ENCODE measurements at places on chromosomes 13 and 19. TPM values are rescaled to one million over a fixed set of nuclear protein-coding genes. Genes with fewer than 3 reads are reported as not detected.

Gene ZNF649
- 13.5 TPM for total RNA-seq

Gene KLK12
- 4.2 TPM for total RNA-seq

Gene BST2
- total RNA-seq, result 88.4 TPM

Gene LRRC4B
- total RNA-seq, result 17.9 TPM

Gene RCBTB1
- 10.1 TPM for total RNA-seq

Gene PPP1R37
- 23.8 TPM for total RNA-seq

Data from vagina (tissue), 2 donors.